ENCODE measurements at places on chromosomes 12 and 14.

GRCh38 chr12:102625819-102626218 lies 145.5 kb upstream of the IGF1 start:
- DNase-seq, result no peak

DNA sequence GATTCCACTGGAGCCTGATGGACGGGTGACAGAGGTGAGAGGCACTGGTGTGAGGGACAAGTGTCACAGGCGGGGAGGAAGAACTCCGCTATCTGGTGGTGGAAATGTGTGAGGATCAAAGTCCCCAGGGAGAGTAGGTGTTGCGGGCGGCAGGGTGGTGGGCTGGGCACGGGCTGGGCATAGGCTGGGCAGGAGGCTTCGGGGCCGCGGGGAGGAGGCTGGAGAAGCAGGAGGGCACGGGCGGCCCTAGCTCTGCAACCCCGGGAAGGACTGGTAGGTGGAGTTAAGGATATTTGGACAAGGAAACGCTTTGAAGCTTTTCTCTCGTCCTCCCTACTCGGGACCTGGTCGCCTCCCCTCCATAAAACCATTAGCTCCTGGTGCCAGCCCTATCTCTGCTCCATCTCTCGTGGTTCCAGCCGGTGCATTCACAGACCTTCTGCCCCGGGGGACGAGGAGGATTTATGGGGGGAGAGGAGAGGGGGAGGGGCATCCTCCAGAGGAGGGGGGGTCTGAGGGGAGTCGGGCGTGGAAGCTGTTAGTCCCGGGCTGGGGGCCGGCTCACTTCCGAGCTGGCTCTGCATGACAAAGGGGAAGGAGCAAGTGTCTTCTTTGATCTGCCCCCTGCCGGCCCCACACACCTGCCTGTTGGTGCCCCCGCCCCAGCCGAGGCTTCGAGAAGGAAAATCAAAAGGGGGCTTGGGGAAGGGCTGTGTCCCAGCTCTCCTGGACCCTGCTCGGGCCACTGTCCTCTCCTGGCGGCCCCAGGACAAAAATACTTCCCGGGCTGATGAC lies 504 bp downstream of the WNT5B start:
- DNase-seq, result no peak

- no peak for DNase-seq
Observed at GRCh38 chr12:130117233-130117632, 45.0 kb upstream of the FZD10 start.

GRCh38 chr14:75236467-75236866 lies 42.2 kb upstream of the FOS start:
- DNase-seq, result no peak

GRCh38 chr12:19978193-19978592 lies 390.1 kb upstream of the PDE3A start:
- no peak for DNase-seq

- no peak for DNase-seq
Observed at GRCh38 chr14:69637503-69638031, 26.2 kb downstream of the SUSD6 start.

DNA sequence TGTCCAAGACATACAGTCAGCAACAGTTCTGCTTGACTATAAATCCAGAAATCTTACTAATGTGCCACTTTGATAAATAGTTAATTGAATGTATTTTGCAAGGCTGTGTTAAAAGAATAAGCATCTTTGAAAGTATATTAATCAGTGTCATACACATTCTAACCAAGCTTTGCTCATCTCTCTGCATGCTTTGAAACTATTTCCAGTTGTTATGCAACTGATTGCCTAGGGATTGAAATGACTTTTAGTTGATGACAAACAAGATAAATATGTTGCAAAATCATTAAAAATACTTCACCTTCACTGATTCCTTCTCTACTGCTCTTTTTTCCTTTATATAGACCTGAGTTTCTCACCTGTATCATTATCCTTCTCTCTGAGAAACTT lies 91.3 kb downstream of the AEBP2 start:
- peak; percentile 18 for DNase-seq

DNA sequence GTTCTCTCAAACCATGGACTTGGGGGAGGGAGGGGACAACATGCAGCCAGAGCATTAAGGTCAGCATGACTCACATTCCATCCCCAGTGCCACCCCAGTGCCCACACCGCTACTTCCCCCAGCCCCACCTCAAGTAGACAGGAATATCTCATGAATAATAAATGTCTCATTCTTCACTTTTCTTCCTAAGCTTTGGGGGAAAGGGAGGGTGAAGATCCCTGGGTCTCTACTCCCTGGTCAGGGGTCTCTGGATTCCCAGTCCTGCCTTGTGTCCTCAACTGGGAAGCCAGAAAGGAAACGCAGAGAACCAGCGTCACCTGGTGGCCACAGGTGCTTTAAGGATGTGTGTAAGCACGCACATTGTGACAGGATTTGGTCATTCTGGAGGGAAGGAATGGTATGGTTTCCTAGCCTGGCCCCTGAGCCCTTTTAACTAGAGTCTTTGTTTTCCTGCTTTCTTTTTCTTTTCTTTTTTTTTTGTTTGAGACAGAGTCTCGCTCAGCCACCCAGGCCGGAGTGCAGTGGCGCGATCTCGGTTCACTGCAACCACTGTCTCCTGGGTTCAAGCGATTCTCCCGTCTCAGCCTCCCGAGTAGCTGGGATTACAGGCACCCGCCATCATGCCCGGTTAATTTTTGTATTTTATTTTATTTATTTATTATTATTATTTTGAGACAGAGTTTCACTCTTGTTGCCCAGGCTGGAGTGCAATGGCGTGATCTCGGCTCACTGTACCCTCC lies 3.4 kb downstream of the GPR84 start:
- peak; percentile 85 for DNase-seq

DNA sequence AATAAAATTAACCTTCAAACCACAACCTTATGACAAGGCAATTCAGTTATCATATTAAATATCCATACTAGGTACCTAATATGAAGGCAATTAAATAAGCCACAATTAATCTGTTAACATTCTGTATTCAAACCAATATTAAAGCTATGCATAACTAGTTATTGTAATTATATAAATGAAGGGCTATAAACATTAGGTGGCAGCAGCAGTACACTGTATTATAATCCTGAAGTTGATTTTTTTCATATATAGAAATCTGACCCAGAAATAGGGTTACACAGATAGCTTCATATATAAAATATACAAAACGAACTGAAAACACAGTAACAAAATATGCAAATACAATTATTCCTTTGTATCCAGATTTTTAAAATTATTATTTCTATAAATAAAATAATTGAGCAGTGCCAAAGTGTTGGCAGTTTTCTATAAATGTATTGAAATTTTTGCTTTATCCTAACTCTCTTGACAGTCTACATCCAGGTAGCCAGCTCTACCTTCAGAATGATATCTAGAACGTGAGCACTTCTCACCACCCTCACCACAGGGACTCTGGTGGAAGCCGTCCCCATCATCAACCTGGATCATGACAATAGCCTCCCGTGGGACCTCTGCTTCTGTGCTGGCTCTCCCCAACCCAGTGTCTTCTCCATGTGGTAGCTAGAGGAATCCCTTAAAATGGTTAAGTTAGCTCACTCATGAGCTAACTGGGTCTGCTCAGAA lies 136.2 kb downstream of the MED13L start:
- DNase-seq, result no peak

GRCh38 chr12:1840981-1841425 lies 20.6 kb downstream of the LRTM2 start:
- no peak for DNase-seq

GRCh38 chr14:24399999-24400718 lies 1.4 kb downstream of the NYNRIN start:
- DNase-seq, result no peak

GRCh38 chr14:29035134-29035533 lies 268.5 kb downstream of the FOXG1 start:
- DNase-seq, result no peak

Data from NCI-H460 (cell line).